ENCODE measurements at places on chromosomes 16 and 17.

- DNase-seq, result no peak
Measured at GRCh38 chr17:79315358-79316105, 240.9 kb downstream of the ENGASE start.

DNA sequence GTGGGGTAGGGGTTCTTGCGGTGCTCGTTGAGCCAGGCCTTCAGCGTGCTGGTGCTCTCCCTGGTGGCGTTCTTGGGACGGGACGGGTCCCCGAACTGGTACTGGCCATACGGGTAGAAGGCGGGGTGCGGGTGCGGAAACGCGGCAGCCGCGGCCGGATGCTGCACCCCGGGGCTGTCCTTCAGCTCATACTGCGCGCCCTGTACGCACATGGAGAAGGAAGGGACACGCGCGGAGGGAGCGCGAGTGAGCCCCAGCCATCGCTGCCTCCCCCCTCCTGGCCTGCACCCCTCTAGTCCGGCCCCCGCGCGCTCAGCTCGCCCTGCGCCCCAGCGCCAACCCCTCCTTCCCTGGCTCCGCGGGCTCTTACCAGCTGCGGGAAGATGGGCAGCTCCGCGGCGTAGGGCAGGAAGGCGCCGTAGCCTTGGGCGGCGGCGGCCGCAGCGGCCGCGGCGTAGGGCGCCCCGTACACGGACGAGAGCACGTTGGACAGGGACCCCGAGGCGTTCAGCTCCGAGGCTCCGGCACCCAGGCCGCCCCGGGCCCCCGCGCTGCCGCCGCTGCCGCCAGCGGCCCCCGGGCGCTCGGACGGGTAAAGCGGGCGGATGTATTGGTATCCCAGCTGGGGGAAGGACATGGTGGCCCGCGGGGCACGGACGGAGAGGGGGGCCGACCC, 1.0 kb downstream of the IRX3 start:
- DNase-seq, result no peak

- DNase-seq, result no peak
Measured at GRCh38 chr17:64628641-64629040, 33.5 kb downstream of the SMURF2 start.

DNA sequence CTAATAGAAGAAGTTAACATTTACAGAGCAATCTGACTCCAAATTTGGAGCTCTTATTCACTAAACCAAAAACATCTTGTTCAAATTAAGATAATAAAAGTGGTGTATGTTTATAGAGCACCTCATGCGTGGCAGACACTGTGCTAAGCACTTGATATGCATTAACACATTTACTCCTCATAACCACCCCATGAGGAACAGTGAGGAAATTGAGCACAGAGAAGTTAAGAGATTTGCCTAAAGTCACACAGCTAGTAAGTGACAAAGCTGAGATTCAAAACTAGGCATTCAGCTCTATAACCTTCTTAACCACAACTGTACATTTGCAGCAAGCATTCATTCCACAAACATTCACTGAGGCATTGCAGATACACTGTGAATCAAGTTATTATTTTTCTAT, 94.0 kb downstream of the VAT1L start:
- no peak for DNase-seq

DNA sequence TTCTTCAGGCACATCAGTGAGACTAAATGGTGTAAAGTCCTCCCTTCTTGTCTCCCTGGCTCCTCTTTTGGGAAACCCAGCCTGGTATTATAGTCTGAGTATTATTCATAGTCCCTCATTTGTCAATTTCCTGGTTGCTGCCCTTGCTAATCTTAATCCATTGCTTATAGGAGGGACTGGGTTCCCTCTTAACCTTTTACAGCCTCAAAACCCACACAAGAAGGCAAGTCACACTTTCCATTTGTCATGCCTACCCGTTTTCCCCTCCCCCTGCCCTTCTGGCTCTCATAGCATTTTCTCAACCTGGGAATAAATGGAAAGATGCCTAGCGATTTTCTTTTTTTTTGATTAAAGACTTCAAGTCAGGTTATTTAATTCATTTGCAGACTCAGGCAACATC, 124.8 kb downstream of the MAP2K6 start:
- no peak for DNase-seq

DNA sequence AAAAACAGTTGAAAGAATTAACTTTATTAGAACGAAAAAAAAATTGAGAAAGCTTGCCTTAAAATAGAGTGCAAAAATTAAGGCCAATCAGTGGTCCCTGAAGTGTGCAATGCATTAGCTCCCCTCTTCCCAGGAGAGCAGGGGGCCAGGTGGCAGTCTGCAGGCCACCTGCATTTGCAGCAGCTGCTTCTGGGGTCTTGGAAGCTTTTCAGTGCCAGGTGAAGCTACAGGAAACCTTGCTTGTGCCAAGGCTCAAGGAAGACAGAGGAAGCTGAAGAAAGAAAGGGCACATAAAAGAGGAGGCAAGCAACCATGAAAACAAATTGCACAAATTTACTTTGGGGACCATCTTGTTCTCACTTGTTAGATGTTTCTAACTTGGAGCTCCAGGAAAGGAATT, 50.5 kb upstream of the MTMR4 start:
- DNase-seq, result no peak

- DNase-seq, result no peak
Measured at GRCh38 chr17:1111599-1112443, 68.0 kb downstream of the ABR start.

- DNase-seq, result no peak
Measured at GRCh38 chr16:24509536-24509935, 29.8 kb upstream of the RBBP6 start.

DNA sequence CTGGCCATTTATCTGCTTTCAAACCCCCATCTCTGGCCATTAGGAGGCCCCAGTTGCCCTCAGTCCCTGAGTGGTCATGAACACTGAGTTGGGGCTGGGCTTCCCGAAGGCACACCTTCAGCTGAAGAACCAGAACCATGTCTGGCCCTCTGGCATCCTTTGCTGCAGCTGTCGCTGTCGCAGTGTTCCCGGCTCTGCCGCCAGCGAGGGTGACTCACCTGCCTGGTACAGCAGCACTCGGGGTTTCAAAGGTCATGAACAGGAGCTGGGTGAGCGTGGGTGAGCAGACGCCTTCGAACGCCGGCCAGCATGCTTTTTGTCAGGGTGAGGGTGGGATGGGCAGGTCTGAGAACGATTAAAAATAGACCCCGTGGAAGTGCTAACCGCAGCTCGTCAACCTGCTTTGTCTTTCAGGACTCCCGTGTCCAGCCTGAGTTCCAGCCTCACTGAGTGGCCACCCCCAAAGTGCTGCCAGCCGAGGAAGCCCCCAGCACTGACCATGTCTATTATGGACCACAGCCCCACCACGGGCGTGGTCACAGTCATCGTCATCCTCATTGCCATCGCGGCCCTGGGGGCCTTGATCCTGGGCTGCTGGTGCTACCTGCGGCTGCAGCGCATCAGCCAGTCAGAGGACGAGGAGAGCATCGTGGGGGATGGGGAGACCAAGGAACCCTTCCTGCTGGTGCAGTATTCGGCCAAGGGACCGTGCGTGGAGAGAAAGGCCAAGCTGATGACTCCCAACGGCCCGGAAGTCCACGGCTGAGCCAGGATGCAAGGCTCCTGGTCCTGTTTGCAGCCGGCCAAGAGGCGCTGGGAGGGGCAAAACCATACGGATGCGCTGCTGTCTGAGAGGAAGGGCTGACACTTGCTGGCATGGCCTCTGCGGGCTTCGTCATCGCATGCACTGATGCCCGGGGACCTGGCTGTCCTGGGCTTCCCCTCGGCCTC, 7.6 kb downstream of the SNN start:
- no peak for DNase-seq

- no peak for DNase-seq
Measured at GRCh38 chr17:76238847-76239537, 1.3 kb downstream of the RNF157 start.

DNA sequence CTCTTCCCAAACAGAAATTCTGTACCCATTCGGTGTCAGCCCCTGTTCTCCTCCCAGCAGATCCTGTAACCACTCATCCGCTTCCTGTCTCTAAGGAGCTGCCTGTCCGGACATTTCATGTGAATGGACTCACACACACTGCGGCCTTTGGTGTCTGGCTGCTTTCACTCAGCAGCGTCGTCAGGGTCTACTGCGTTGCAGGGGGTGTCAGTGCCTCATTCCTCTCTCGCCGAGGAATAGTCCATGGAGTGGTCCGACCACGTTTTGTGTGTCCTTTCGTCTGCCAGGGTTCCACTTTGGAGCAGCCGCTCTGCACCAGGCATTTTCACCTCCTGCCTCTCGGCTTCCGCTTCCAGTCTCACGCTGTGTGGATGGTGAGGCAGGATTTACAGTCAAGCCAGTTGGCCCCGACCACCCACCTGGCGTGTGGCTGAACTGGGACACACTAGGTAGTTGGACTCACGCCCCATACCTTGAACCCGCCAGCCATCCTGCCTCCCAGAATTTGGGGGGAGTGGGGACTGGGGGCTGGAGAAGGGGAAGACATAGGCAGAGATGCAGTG, 188.2 kb upstream of the CIBAR2 start:
- DNase-seq, result no peak

GRCh38 chr16:85479972-85480726, 133.0 kb upstream of the GSE1 start:
- DNase-seq, result no peak

DNA sequence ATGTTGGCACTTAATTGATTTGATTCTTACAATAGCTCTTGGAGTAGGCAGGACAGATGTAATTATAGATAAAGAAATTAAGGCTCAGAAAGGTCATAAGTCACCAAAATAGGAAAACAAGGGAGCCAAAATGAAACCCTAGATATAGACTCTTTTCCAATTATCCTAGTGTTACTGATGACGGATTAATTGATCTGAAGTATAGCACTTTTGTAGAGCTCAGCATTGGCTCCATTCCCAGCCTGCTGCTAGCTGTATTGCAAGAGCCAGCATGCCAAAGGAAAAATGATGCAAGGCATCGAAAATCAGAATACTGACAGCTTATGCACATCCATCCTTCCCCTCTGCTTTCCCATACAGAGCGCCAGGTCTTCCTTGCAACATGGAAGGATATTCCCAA, 21.6 kb upstream of the RASL10B start:
- no peak for DNase-seq

DNA sequence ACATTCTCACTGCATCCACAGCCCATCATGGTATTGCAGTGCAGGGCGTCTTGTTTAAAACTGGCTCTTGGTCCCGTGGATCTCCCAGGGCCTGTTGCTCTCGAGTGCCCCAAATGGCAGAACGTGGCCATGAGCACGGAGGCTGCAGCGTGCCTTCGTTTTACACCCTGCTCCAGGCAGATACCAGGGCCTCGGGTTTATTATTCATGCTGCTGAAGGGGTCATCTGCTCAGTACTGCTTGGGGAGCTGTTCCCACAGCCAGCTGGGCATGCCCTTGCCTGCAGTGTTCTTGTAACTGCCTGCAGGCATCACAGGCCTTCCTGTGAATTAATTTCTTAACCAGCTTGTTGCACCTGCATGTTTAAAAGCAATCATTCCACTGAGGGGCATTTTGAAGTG, 129.7 kb upstream of the CHMP6 start:
- peak; percentile 77 for DNase-seq

- DNase-seq, result no peak
Measured at GRCh38 chr16:87464691-87465300, 28.0 kb downstream of the ZCCHC14 start.

- DNase-seq, result no peak
Measured at GRCh38 chr17:80555266-80555665, 10.6 kb downstream of the RPTOR start.

DNA sequence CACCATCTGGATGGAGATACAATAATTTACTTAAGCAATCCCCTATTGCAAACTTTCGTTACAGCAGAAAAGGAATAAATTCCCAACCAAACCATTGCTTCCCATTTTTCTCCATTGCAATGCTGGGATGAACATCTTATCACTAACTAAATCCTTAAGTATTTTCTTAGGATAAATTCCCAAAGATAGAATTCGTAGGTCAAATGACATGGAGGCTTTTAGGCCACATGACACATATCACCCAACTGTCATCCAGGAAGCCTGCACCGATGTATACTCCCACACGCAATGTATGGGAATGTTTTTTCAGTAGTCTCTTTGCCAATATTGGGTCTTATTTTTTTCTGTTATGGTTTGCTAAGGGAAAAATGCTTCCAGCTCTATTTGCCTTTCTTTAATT, 1.6 kb upstream of the TLCD2 start:
- DNase-seq, result no peak

DNA sequence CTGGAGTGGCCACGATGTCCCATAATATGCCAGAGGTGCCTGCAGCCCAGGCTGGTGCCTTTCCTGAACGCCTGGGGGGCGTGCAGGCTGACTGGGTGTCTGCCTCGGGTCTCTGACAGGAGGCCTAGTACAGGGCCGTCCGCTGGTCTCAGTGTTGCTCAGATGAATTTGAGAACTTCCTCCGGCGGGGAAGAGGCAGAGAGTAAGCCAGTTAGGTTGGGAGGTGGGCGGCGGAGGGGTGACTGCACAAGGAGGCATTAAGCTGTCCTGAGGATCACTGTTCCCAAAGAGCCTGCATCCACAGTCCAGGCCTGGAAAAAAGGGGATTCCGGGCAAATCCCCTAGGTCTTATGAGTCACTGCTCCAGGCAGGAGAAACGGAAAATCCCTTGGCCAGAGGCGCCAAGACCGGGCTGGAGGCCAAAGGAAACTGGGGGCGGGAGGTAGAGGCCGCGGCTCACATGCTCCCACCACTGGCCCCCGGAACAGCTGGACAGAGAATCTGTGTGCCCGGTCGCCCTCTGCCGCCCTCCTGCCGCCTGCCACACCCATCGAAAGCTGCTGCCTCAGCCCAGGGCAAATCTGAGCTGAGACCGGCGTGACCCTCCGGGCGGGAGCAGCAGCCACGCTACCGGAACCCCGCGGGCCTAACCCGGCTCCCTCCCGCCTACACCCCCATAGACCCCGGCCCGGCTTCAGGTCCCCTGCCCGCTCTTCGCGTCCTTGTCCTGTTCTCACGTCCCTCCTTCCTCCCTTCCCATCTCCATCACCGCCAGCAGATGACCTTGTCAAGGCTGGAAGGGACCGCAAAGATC, 1.2 kb downstream of the TRIM47 start:
- no peak for DNase-seq

DNA sequence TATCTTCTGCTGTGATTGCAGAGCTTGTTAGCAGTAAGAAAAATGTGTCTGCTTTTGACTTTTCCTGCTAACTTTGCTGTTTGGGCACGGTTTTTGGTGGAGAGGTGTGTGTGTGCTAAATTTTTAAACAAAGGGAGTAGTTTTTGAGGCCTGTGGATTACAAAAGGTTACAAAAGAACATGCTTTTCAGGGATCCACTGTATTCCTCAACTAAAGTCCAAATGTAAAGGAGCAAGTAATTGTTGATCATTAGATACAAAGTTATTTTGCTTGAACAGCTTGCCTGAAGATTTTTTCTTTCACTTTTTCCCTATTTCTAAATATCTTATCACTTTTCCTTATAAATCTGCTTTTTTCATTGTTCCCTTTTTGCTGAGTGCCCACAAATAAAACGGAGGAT, 2.0 kb downstream of the KPNB1 start:
- no peak for DNase-seq

GRCh38 chr16:28495098-28495793, 803 bp downstream of the APOBR start:
- no peak for DNase-seq

DNA sequence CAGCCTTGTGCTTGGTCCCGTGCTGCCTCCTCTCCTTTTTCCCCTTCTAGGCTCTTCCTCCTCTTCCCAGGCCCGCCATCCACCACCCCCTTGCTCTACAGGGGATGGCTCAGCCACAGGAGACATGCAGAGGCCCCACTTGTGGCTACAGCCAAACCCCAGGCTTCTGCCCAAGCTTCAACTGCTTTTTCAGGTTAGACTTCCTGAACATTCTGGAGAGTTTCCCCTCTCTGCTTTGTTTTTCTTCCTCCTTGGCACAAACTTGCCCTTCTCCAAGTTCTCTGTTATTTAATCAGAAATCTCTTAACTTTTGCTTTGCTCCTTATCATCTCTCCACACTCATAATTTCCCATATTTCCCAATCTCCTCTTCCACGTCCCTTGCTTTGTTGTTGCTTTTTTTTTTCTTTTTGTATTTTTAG, 18.3 kb upstream of the HAS3 start:
- no peak for DNase-seq

Data from NCI-H1417 treated with DMSO at 0.1 percent for 48 hours (cell line).